ENCODE measurements at places on chromosomes 3 and 15. TPM values are rescaled to one million over a fixed set of nuclear protein-coding genes. Genes with fewer than 3 reads are reported as not detected.
A peak's percentile ranks its signal among the peaks of the same experiment; 100 is the strongest.

GRCh38 chr15:90497376-90497775 is 32.3 kb upstream of the CRTC3 start:
- DNase-seq, result no peak

Gene P2RY13
- total RNA-seq, result not detected

Gene BSN
- total RNA-seq, result 0.21 TPM

Gene GABRB3
- total RNA-seq, result 0.07 TPM

Gene CTXN2
- not detected for total RNA-seq

GRCh38 chr15:90812171-90812957 is 56.0 kb upstream of the FURIN start:
- no peak for DNase-seq

- no peak for DNase-seq
Measured at GRCh38 chr15:28995705-28996104, 109.9 kb downstream of the APBA2 start.

GRCh38 chr3:120797857-120798256 is 55.3 kb downstream of the GTF2E1 start:
- no peak for DNase-seq

- DNase-seq, result no peak
Measured at GRCh38 chr3:131988209-131988608, 46.6 kb downstream of the CPNE4 start.

Gene GPR62
- 0.10 TPM for total RNA-seq

Gene TPRG1
- 25.3 TPM for total RNA-seq

- DNase-seq, result no peak
Measured at GRCh38 chr3:128727485-128727884, 1.5 kb downstream of the RAB7A start.

DNA sequence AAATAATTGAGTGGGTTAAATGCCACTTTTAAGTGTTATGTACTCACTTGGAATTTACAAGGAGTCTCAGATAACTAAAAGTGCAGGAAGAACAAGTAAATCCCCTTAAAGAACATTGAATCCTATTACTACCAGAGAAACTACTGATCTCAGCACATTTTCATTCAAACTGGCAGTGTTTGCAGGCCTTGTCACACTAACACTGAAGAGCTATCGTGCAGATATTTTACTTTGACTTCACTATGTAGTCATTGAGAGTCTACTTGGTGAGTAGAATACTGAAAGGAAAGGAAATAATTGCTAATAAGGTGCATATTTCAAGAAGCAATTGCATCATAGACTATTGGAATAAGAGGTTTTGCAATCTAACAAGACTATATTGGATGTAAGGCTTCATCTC is 721.4 kb upstream of the CBLB start:
- DNase-seq, result no peak

DNA sequence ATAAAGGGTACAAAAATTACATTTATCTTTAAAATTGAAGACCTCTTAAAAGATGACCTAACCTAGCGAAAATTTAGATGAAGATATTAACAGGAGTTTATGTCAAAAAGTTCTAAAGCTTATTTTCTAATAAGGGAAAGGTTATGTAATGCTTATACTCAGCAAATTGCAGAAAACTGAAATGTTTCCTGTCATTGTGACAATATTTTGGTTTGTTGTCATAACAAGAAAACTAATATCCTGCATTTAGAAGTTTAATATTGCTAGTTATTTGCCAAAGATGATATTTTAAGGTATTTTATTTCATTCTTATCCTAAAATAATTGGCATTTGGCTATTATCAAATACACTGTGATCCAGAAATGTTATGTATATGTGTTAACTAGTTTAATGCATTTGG is 294.5 kb downstream of the C3orf38 start:
- no peak for DNase-seq

DNA sequence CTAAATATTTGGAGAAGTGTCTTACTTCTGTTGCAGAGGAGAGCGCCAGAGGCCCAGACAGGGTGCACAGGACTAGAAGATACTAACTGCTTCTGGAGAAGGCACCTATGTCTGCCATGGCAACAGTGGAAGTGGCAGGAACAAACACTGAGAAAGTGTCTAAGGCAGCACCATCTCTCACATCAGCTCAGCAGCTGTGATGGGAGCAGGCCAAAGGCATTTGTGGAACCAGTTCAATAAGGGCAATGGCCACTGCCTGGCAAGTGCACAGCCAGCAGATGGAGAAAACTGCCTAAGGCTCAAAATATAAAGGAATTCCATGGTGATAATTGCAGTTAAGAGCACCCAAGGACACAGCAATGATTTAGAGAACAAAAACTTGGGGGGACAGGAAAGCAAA is 563.0 kb upstream of the CCDC54 start:
- DNase-seq, result no peak

GRCh38 chr3:113287803-113288648 is 76.7 kb downstream of the BOC start:
- peak; percentile 48 for DNase-seq

GRCh38 chr3:190261740-190262139 is 60.5 kb downstream of the CLDN1 start:
- DNase-seq, result no peak

Gene TMEM115
- 22.6 TPM for total RNA-seq

DNA sequence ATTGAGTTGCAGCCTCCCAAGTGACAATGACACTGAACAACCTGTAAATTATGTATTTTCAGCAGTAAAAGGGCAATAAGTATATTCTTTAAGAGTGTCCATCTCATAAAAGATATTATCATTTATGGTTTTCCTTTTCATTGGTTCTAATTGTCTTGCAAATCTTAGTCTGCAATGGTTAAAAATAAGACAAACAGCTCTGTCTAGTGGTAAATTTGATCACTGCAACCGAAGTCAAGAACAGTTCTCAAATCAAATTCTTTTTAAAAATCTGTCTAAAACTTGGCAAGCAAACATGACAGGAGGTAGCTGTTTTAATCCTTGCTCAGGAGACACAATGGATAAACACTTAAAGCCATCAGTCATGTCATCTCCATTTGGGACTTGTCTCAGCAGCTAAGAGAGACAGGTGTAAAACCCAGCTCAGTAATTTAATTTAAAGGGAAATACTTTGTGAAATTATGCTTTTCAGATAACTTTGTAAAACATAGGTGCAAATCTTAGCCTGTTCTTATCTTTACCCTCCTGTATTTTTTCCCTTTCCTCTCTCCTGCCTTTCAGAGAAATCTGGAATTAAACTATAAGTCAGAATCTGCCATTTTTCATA is 150.3 kb upstream of the ARHGEF26 start:
- DNase-seq, result no peak

DNA sequence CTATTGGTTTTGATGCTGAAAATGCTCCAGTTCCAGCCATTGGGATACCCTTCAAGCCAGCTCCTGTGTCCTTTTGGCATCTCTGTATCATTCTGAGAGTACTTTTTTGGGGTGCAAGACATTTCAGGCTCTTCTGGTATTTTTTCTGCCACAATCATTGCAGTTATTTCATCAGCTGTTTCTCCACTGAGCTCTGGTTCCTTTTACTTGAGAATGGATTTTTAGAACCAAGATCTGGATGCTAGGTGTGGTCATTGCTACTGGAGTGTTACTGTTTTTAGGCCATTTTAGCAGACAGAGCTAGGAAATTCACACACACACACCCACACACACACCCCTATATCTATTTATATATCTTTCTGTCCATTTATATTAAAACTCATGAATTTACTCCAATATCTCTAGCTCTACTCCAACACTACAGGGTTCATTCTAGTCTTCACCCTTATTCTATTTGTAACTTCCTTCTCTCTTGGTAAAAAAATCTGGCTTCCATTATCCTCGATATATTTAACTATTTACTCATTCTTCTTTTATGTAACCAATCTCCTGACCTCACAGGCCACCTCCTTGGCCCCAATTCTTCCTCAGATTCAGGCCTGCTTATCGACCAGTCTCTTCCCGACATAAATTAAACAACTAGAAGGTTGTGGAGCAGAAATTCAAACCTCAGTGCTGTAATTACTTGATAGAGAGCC is 17.0 kb downstream of the SLC35G2 start:
- DNase-seq, result no peak

DNA sequence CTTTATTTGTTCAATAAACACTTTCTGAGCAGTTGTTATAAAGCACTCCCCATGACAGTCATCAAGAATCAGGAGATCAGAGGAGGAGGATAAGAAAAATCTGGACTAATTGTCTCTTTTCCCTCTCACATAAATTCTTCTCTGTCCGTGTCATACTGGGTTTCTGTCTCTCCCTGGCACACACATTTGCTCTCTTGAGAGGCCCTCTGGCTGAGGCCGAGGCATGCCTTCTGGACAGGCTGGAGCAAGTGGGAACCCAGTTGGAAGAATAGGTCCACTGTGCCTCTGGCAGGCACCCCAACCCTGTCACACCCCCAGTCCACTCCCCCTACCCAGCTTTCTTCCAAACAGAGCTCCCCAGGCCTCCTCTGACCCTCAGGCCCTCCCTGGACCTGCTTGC is 315.8 kb downstream of the UACA start:
- no peak for DNase-seq

DNA sequence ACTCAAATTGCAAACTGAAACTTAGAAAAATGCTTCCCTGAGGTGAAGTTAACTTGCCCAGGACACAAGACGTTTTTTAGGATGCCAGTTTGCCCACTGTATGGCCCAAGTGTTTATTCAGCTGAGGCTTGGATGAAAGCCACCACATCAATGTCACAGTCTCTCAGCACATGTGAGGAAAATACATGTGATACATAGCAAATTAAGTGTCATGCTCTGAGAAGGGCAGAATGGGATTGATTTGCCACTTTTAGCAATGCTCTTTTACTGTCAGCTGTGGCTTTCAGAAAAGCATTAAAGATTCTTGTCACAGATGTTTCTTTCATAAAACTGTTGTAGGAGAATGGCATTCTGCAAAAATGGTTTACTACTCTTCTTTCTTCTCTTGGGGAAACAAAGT is 165.5 kb downstream of the ZIC1 start:
- no peak for DNase-seq

DNA sequence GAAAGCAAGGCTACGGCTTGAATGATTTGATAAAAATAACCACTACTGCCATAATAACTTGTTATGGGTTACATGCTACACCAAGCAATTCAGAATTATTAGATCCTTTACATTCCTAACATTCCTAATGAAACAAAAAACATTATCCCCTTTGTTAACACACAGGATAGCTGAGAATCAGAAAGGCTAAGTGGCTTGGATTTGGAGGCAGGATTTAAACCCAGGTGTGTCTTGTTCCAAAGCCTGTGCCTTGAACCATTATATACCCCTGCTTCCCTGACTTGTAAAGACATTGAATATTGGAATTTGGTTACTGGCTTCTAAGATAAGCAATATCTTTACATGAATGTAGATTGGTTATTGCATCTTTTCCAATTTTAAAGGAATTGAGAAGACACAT is 417.1 kb upstream of the GOLIM4 start:
- no peak for DNase-seq
